ENCODE measurements at places on chromosomes 5 and 9.

DNA sequence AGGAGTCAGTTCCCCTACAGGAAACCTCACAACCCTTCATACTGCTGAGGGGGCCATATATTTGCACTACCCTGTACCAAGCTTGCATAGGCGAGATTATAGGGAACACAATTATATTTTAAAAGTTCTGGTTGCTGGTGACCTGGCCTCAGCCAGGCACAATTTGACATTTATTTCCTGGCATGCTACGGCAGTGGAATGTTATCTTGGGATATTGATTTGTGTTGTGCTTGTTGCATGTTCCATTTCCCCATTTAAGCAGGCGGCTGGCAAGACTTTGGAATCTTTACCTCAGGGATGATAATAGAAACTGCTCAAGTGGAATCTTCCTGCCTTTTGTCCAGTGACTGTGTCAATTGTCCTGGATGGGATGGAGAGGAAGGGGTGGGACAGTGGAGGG, 67.0 kb upstream of the RPS23 start:
- DNase-seq: no peak

GRCh38 chr5:93821891-93822415, 80.6 kb upstream of the POU5F2 start:
- no peak for DNase-seq

DNA sequence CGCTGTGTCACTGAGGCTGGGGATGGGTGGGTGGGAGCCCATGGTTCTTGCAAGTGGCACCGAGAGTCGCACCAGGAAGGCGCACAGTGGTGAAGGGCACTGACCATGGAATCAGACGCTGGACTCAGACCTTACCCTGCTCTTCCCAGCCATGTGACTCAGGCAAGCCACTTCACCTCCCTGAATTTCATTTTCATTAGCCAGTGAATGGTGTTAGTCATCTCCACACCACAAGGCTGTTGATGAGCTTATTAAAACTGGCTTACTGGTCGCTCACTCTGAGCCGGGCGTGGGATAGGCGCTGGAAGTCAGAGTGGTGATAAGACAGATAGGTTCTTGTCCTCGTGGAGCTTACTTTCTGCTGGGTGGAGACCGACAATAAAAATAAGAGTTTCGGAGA, 25.1 kb downstream of the FGF18 start:
- no peak for DNase-seq

GRCh38 chr5:131682826-131683225, 47.8 kb upstream of the RAPGEF6 start:
- no peak for DNase-seq

DNA sequence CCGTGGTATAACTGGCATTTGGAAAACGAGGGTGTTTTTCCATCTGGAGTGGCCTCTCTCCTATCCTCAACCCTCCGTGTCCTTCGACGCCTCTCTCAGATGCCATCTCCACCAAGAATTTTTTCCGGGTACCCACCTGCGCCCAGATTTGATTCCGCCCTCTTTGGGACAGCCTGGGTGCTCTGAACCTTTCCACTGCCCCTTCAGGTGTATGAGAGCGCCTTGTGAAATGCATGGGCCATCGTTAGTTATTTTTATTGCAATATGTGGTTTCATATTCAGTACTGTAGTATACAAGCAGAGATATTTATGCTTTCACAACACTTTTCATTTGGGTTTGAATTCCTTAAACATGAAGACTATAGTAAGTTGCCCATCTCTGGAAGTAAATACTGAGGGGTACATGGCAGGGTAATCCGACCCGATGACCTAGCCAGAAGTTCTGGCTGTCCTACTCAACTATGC, 78.2 kb upstream of the IFNE start:
- no peak for DNase-seq

- peak; percentile 39 for DNase-seq
These were observed at the start of gene PRR7 for GRCh38 chr5:177446200-177447065. Gene PRR7, plus strand, starts transcription at chr5:177446814. Its CDS starts 8,254 bp downstream, at chr5:177455068.

GRCh38 chr5:137415231-137415681, 83.9 kb downstream of the SPOCK1 start:
- no peak for DNase-seq

- no peak for DNase-seq
These were observed 1.5 kb downstream of the GPR21 start for GRCh38 chr9:123034881-123035510.

DNA sequence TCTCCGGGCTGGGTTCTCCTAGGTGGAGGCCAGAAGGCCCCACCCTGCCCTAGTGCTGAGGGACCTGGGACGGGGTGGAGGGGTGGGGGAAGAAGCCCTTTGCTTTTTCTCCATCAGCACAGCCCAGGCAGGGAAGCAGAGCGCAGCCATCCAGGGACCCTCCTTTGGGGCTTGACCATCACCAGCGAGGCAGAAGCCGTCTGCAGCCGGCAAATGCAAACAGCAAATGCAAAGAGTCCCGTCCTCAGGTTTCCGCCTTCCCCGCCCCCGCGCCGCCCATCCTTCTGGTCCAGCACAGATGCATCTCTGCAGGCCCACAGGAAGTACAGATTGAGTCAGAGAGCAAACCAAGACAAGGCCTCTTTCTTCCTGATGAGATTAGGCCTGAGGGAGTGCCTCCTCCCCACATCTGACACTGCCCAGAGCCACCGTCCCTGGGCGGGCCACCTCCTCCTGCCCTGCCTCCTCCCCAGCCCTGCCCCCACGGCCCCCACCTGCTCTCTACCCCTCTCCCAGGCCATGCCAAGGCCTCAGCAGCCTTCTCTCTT, 23.4 kb downstream of the CORO2A start:
- no peak for DNase-seq

DNA sequence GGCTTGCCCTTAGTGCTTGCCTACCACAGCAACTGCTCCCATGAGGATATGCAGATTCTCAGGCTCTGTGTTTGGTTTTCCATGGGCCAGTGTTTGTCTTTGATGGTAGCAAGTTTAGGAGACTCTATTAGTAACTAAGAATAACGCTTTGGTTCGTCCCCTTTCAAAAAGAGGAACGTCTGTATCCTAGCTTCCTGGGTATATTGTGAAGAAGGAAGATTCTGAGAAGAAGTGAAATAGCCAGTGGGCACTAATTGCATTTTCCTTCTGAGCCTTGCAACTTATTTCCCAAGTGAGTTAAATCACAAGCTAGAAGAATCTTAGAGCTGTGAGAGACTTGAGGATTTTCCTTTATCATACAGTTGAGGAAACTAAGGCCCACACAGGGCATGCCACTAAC, 376.8 kb downstream of the PIK3R1 start:
- DNase-seq: no peak

DNA sequence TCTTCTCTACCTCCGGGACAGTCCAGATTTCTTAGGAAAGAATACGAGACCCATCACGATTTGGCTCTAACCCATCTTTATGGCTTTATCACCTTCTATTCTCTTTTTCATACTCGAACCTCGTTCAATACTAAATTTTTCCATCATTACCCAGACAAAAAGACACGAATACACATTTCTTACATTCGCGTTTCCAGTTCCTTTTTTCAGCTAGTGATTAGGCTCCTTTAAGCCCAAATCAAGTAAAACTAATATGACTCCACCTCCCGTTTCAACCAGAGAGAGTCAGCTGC, 506 bp downstream of the ZBTB6 start:
- no peak for DNase-seq

DNA sequence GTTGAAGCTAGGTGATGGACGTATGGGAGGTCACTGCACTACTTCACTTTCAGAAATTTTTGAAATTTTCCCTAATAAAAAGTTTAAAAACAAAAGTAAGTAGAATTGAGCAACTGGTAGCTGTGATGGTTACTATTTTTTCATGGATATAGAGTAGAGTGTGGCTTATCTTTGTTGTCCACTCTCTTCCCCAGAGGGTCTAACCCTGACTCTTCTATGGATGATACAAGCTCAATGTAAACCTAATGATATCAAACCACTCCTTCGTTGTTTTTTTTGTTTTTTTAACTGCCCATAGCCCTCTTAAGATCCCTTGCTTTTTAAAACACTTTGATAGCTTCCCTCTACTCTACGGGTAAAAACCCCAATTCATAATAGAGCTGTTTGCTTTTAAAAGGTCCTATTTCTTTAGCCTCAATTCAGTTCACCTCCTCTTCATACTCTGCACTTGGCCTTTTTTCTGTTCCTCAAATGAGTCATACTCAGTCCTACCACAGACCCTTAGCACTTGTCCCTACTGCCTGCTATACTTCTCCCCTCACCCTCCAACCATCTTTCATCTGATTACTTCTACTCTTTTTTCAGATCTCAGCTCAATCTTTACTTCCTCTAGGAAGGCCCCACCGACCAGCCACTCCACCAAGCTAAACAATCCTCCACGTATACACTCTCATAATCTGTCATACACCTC, 2.6 kb downstream of the HDAC3 start:
- DNase-seq: no peak

GRCh38 chr5:135707302-135707701, 127.2 kb upstream of the SLC25A48 start:
- no peak for DNase-seq

GRCh38 chr9:121711797-121712196, 60.4 kb downstream of the DAB2IP start:
- DNase-seq: no peak

DNA sequence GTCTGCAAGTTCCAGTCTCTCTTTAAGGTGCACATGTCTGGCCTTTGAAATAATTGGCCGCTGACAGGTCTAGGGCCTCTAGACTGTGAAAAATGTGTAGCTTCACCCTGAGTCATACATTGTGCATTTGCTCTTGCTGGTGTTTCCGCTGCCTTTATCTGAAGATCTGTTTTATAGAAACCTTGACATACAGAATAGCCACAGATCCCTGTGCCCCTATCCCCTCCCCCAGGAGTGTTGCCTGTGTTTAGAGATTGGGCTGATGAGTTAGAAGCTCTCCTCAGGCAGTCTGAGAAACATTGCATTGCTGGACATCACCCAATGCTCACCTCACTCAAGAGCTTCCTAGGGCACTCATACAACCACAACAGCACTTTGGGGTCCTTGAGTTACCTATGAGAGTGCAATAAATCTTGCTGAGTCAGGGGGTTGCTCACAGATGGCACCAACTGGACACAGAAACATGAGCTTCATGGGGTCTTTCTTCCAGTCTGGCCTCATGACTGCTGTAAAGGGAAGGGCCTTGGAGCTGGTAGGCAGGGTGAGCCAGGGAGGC, 3.8 kb upstream of the ZNF782 start:
- no peak for DNase-seq

GRCh38 chr9:6733831-6734230, 23.9 kb upstream of the KDM4C start:
- DNase-seq: no peak

- DNase-seq: no peak
These were observed 16.5 kb downstream of the PRELID2 start for GRCh38 chr5:145818604-145819003.
